ENCODE measurements at places on chromosomes 4 and X. TPM values are rescaled to one million over a fixed set of nuclear protein-coding genes. Genes with fewer than 3 reads are reported as not detected.

PRDM8 gene
- 1.8 TPM for total RNA-seq

SPANXB1 gene
- total RNA-seq: not detected

CXCL11 gene
- 0.37 TPM for total RNA-seq

HSFX3 gene
- total RNA-seq: 0.67 TPM

IL2 gene
- total RNA-seq: not detected

SRPX gene
- total RNA-seq: 17.2 TPM

CLGN gene
- total RNA-seq: 0.36 TPM

CTAG1A gene
- total RNA-seq: not detected

CDX4 gene
- total RNA-seq: not detected

SORCS2 gene
- total RNA-seq: 1.5 TPM

IL1RAPL1 gene
- total RNA-seq: 0.21 TPM

ADAMTS3 gene
- total RNA-seq: 0.15 TPM

CTAG2 gene
- total RNA-seq: not detected

MAOB gene
- 33.4 TPM for total RNA-seq

ARR3 gene
- not detected for total RNA-seq

CC2D2A gene
- total RNA-seq: 4.7 TPM

TAF9B gene
- 13.4 TPM for total RNA-seq

IQSEC2 gene
- total RNA-seq: 63.8 TPM

RBM10 gene
- 21.5 TPM for total RNA-seq

MSMO1 gene
- 2.9 TPM for total RNA-seq

CFAP299 gene
- not detected for total RNA-seq

NFKB1 gene
- 19.8 TPM for total RNA-seq

C1QTNF7 gene
- total RNA-seq: 2.3 TPM

CXCL1 gene
- total RNA-seq: 4.2 TPM

ADGRL3 gene
- 0.44 TPM for total RNA-seq

MAOA gene
- total RNA-seq: 9.7 TPM

NAA11 gene
- not detected for total RNA-seq

CENPI gene
- total RNA-seq: 0.34 TPM

KLHL5 gene
- 12.4 TPM for total RNA-seq

SORBS2 gene
- total RNA-seq: 26.1 TPM

PLXNA3 gene
- 6.3 TPM for total RNA-seq

TCP11X2 gene
- not detected for total RNA-seq

TMEM156 gene
- total RNA-seq: not detected

DACH2 gene
- not detected for total RNA-seq

NPY1R gene
- 0.69 TPM for total RNA-seq

OPN1MW2 gene
- total RNA-seq: not detected

RBMXL3 gene
- not detected for total RNA-seq

DUSP9 gene
- not detected for total RNA-seq

NSUN7 gene
- not detected for total RNA-seq

DCAF12L1 gene
- total RNA-seq: not detected

SYN1 gene
- total RNA-seq: 7.0 TPM

SLC34A2 gene
- 0.24 TPM for total RNA-seq

LNX1 gene
- 4.8 TPM for total RNA-seq

CPLX1 gene
- total RNA-seq: 1.6 TPM

TASL gene
- 0.24 TPM for total RNA-seq

MAGEA12 gene
- not detected for total RNA-seq

SSX4B gene
- total RNA-seq: not detected

SLC25A31 gene
- total RNA-seq: not detected

HMX1 gene
- total RNA-seq: not detected

CPZ gene
- not detected for total RNA-seq

CYLC1 gene
- not detected for total RNA-seq

TLL1 gene
- total RNA-seq: 0.54 TPM

NAP1L3 gene
- total RNA-seq: 0.82 TPM

C4orf50 gene
- not detected for total RNA-seq

HSD17B13 gene
- total RNA-seq: 0.10 TPM

ART3 gene
- 218 TPM for total RNA-seq

Measured in psoas muscle (tissue), 8 donors.